Right lobe of liver (tissue), 6 donors: ENCODE measurements at places on chromosomes 4 and X. TPM values are rescaled to one million over a fixed set of nuclear protein-coding genes. Genes with fewer than 3 reads are reported as not detected.

DNA sequence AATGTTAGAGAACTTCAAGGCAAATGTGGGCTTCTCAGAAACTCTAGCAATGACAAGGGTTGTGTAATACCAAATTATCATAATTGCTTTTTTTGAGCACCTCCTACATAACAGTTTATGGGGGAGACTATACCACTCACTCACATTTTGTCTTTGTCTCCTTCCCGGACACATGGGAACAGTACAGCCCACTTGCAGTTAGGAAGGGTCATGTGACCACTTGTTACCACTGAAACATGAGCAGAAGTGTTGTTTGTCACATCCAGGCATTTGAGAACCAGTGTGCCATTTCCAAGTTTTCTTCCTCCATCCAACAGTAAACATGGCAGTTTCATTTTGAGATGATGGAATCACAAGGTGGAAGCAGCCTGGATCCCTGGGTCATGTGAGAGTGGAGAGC, 6.9 kb downstream of the MAGEA11 start:
- no peak for DNase-seq

- no peak for DNase-seq
These were observed 1392.9 kb upstream of the PABPC4L start for GRCh38 chr4:135594521-135594920.

GRCh38 chr4:5882947-5883346, 9.9 kb downstream of the CRMP1 start:
- no peak for DNase-seq

DNA sequence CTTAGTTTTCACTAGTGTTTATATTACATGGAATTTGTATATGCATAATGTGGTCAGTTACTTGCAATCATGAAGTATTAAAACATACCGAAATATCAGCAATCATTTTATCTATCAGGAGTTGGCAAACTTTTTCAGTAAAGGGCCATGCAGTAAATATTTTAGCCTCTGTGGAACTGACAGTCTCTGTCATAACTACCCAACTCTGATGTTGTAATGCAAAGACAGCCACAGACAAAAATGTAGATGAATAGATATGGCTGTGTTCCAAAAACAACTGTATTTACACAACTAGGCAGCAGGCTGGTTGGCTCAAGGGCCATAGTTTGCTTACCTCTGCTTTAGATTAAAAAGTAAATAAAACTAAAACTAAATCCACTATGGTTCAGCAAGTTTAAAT, 200.2 kb downstream of the HS3ST1 start:
- no peak for DNase-seq

DNA sequence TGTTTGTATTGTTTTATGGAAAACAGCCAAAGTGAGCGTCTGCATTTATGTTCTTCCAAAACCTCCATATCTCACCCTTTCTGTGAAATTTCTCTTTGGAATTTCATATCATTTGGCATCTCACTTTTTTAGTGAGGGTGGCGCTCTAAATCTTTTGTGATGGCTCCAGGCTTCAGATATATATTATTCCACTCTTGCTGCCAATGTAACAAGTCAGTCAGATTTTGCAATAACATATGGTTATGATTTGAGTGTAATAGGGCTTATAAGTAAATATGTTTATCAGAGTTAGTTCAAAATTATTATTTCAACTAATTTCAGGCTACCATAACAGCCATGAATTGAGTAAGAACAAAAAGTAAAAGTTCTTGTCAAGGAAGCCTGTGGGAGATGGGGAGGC, 314.7 kb downstream of the PDGFC start:
- DNase-seq, result no peak

DNA sequence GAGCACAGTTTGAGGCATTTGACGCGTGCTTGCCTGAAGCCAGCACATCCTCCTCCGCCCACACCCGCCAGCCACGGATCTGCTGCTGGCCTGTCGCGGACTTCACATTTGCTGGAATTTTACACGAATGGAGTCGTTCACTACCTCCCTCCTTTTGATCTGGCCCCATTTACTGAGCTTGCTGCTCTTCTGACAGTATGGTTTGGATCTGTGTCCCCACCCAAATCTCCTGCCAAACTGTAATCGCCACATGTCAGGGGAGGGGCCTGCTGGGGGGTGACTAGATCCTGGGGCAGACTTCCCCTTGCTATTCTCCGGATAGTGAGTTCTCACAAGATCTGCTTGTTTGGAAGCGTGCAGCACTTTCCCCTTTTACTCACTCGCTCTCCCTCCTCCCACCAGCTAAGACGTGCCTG, 19.9 kb upstream of the CPLX1 start:
- DNase-seq, result no peak

GRCh38 chr4:9812501-9813340, 31.3 kb downstream of the DRD5 start:
- DNase-seq, result no peak

DNA sequence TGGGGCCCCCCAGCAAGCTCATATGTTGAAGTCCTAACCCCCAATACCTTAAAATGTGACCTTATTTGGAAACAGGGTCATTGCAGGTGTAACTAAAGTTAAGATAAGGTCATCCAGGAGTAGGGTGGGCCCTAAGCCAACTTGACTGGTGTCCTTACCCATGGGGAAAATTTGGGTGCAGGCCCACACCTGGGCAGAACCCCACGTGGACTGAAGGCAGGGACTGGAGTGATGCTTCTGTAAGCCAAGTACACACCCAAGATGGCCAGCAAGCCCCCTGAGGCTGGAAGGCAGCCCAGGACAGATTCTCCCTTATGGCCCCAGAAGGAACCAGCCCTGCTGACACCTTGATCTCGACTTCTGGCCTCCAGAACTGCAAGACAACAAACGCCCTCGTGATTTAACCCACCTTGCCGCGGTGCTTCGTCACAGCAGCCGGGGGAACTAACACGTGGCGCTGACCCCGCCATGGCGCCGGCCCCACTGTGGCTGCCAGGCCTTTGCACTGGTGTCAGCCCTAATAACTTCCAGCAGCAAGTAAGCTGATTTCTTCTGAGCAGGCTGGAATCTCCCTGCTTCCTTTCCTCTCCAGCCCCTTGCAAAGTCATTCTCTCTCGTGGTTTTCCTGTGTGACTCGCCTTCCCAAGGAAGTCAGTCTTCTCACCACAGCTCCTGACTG, 23.2 kb upstream of the MXD4 start:
- DNase-seq, result peak; percentile 27

DNA sequence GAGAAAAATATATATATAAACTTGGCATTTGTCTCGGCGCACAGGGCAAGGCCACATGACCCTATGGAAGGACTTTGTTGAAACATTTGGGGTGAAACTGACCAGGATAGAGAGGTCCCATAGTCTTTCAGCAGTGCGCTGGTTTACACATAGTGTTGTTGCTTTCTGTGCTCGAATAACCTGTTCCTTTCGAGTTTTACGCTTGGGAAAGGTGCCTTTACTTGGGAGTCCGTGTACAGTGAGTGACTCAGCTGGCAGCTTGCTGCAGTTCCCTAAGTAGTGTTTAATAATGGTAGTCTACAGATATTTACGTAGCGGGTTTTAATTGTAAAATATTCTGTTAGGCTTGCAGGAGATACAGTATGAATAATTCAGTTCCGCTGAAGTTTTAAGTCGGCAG, 578 bp downstream of the APOOL start:
- DNase-seq, result no peak

Gene MAGEA9B
- not detected for total RNA-seq

Gene SPATA18
- total RNA-seq, result 1.6 TPM

Gene HNRNPDL
- 43.0 TPM for total RNA-seq

Gene ARMCX2
- total RNA-seq, result 3.6 TPM

Gene ERCC6L
- 0.09 TPM for total RNA-seq

Gene EVC
- 2.9 TPM for total RNA-seq
